Mesothelial cell of epicardium (in vitro differentiated cells): ENCODE measurements at places on chromosomes 3 and 15.

GRCh38 chr3:129592381-129593131 is 13.9 kb downstream of the PLXND1 start:
- DNase-seq, result no peak

DNA sequence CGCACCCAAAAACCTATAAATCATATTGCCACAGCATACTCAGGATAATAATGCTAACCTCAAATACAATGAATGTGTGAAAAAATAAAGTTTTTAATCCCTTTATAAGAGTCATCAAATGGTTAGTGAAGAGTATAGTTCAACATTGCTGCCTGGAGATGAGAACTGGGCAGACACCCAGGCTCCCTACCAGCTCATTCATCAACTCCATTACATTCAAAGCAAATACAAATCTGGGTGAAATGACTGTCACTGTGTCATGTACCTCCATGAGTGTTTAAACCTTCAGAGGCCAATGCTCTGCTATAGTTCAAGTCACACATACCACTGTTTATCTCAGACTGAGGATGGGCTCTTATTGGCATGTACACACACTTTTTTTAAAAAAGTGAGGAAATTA is 167.2 kb upstream of the KCNMB2 start:
- no peak for DNase-seq

DNA sequence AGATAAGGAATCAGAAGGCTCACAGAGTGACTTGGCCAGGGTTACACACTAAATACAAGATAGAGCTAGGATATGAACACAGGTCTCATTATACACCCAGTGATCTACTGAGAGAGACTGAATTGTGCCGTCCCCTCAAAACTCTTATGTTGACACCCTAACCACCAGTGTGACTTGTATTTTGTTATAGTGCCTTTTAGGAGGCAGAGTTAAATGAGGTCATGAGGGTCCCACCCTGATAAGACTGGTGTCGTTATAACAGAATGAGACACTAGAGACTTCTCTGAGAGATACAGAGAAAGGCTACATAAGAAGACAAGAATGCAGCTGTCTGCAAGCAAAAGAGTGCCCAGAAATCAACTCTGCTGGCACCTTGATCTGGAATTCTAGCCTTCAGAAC is 12.6 kb downstream of the KPNA1 start:
- no peak for DNase-seq

GRCh38 chr3:195247086-195247862 is 23.7 kb downstream of the XXYLT1 start:
- DNase-seq, result no peak

GRCh38 chr3:183313351-183313750 is 60.3 kb downstream of the B3GNT5 start:
- DNase-seq, result no peak

DNA sequence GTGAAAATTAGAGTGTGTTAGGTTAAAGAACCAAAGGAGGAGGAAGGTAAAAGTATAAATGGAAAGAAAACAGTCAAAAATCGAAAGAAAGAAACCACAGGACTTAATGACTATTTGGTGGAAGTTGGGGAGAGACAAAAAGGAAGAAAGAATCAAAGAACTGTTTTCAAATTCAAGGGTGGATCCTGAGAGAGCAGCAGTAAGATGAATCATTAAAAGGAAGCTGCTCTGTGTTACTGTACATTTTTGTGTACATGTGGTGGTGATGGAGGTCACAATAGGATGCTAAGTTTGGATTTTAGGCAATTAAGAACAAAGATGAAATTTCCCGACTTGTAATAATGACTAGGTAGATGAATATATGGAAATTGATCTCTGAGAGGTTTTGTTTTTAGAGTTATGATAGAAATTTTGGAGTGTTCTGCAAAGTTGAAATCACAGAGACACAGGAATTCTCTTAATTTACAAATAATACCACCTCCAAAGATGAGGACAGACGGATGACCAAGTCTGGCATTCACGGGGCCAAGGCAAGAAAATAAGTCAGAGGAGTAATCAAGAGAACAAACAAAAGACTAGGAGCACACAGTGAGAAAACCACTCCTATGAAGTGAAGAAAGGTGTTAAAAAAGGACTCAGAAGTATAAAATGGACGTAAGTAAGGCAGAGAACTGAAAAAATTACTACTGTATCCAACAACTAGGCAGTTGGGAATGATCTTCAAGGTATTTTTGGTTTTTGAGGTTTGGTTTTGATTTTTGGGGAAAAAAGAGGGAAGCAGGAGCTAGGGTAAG is 7.1 kb downstream of the DHX36 start:
- no peak for DNase-seq

GRCh38 chr15:100250176-100250800 is 91.5 kb downstream of the ADAMTS17 start:
- peak; percentile 3 for DNase-seq

- DNase-seq, result no peak
These were observed 310.6 kb downstream of the PDCD6IP start for GRCh38 chr3:34109021-34109420.

DNA sequence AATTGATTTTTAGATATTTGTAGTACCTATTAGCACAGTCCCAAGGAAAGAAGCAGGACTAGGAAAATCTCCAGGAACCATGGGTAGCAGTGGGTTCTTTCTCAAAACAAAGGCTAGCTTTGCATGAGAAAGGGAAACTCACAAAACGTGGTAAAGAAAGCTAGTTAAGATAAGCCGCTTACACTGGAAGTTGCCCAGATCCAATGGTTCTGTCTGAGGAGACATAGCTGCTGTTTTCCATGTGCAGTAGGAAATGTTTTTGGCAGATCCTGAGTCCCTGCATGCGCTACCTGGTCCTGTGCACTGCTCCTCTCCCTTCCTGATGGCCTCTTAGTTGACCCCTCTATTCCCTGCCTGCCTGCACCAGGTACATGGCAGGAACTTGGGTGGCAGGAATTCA is 60.4 kb downstream of the TFG start:
- DNase-seq, result no peak

GRCh38 chr3:61628636-61629035 is 67.3 kb downstream of the PTPRG start:
- no peak for DNase-seq

GRCh38 chr3:167740961-167741587 is 5.6 kb downstream of the SERPINI1 start:
- DNase-seq, result no peak

- DNase-seq, result no peak
These were observed 407.0 kb downstream of the GAP43 start for GRCh38 chr3:116030131-116030850.

GRCh38 chr15:43920815-43921214 is 94.0 kb downstream of the WDR76 start:
- DNase-seq, result no peak

DNA sequence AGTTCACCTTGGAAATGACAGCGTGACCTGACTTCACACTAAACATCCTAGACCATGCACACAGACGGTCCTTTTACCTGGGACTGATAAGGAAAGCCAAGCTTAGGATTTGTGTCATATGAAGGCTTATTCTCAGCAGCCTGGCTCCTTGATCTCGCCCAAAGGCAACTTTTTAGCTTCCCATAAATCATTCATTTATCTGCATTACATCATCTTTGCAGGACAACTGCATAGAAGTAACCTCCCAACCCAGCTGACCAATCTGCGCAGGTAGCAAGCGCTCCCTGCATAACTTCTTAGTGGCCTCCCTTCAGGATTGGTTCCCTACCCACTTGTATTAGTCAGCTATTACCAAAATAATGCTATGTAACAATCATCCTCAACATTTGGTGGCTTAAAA is 389.9 kb upstream of the PROK2 start:
- DNase-seq, result no peak

- DNase-seq, result no peak
These were observed 17.4 kb upstream of the CHD2 start for GRCh38 chr15:92882697-92883162.

DNA sequence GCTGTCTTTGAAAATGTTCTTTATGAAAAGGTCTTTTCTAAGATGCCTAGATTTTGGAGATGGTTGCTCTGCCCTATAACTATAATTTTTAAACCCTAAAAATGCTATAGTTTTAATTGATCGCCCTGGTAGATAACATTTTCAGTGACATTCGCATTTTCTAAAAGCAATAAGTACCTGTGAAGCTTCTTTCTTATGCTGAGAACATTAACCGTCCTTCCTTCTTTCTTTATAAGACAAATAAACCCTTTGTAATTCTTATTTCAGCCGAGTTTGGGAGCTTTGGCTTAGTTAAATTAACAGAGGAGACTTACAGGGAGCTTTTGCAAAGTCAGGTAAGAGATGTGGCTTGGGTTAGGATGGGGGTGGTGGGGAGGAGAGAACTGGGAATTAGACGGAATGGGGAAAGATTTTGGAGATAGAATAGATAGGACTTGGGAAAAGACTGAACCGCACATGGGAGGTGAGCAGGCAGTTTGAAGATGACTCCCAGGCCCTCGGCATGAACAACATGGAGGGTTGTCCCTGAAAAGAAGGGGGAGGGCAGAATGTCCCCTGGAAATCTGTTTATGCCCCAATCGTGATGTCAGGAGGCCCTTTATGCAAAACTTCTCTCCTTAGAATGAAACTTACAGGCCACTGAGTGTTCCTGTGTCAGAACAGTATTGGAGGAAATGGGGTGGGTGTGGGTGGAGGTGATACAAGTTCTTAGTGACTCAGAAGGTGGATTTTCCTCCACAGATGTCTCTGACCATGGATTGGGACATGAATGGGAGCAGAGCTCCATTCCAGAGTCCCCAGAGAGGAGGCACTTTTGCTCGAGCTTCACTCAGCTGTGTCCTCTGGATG is 76.2 kb upstream of the LARS2 start:
- DNase-seq, result no peak

- no peak for DNase-seq
These were observed 393.6 kb downstream of the OTOL1 start for GRCh38 chr3:161890147-161890625.

DNA sequence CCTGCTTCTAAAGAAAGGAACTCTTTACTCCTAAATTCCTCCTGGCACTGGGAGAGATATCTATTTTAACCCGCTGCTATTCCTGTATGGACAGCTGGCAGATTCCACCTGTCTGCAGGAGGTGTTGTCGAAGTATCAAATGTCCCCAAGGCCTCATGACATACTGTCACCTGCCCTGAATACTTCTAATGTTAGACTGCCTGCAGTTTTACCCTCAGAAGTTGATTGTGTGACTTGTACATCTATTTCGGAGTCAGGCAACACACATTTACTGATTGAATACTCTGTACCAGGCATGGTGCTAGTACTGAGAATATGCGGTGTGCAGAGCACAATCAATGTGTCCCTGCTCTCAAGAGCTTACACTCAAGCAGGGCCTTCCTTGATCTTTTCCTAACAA is 38.6 kb downstream of the PDZRN3 start:
- DNase-seq, result no peak

GRCh38 chr3:141913150-141913811 is 36.8 kb downstream of the ATP1B3 start:
- no peak for DNase-seq

GRCh38 chr3:39275963-39276593 is 3.8 kb downstream of the CX3CR1 start:
- DNase-seq, result no peak

- DNase-seq, result no peak
These were observed 6.9 kb upstream of the ZNF662 start for GRCh38 chr3:42898896-42899675.

- DNase-seq, result no peak
These were observed 104.2 kb downstream of the CORO2B start for GRCh38 chr15:68683026-68683425.

- no peak for DNase-seq
These were observed 31.9 kb downstream of the ZNF710 start for GRCh38 chr15:90033006-90033405.

- no peak for DNase-seq
These were observed 514.5 kb downstream of the ROBO1 start for GRCh38 chr3:79253271-79253670.

DNA sequence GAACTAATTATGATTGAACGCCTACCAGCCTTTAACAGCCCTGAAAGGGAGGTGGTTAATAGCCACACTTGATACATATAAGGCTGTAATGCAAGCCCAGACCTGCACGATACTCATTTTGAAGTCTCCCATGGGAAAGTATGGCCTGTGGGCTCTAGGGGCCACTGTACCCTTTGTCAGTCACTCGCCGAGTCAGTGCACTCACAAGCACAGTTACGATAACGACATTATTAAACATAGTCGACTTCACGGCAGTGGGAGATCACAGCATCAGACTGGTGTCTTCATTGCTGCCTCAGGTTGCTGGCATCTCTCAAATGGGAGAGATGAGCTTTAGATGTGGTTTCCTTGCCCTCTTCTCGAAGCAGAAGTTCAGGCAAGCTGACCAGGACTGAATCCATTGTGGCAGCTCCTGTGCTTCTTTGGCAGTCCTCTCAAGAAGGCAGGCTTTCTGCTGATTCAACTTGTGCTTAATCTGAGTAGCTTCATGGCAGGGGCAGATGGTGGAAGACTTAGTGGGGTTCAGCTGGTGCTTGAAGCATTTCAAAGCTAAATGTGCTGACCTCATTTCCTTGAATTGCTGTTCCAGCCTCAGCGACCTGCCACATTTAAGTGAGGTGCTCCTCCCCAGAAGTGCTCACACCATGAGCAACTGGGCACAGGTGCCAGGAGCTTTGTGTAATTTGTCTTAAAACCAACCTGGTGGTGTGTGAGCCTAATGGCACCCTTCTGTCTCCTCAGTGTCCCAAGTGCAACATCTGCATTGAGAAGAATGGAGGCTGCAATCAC is 15.8 kb upstream of the P4HTM start:
- DNase-seq, result no peak

GRCh38 chr3:32301426-32301825 is 62.9 kb downstream of the CMTM8 start:
- DNase-seq, result no peak

DNA sequence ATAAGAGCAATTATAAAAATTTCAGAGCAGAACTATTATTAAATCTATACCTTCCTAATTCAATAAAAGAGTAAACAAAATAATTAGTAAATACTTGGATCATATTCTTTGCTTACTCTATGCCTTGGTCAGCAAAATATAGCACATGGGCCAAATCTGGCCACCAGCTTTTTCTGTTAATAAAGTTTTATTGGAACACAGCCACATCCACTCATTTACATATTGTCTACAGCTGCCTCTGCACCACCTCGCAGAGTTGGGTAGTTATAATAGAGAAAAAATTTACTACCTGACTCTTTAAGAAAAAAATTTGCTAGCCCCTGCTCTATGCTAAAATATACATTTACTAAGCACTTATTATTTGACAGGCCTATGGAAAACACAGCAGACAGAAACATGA is 32.2 kb upstream of the GANC start:
- no peak for DNase-seq

DNA sequence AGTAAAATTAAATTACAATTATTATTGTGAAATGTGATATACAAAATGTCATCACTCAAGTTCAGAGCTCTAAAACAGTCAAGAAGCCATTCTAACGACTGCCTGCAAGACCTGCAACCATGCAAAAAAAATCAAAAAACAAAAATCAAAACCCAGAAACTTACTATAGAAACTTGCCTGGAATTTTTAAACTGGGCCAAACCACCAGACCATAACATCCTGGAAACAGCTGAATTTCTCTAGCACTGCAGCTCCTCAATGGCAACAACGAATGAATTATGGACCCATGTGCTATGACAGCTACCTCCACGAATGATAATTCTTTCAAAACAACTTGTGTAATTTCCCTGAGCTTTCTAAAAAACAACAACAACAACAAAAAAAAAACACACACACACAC is 130.0 kb upstream of the KCNMB2 start:
- no peak for DNase-seq
